Cerebellar nuclear complex (tissue), 1 donor: ENCODE measurements at places on chromosomes 3 and 15.

GRCh38 chr3:137294139-137294538, 336.4 kb downstream of the IL20RB start:
- no peak for DNase-seq

GRCh38 chr3:45223889-45224727, 2.0 kb downstream of the TMEM158 start:
- no peak for DNase-seq

DNA sequence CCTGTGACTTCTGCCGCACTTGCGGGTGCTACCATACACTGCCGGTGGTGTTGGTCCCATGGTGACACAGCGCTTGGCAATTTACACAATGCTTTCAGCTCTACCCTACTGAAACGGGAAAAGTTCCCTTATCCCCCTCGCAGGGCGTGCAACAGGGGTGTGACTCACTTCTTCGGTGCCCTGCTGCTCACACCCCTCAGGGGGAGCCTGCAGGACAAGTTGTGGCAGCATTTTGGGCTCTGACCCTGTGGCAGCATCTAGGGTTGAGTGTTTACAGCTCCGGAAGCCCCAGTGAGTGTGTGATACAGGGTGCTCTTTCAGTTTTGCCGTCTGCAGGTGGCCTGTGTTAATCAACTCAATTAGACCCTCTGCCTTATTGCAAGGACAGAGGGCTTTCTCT, 324.7 kb upstream of the RGMA start:
- no peak for DNase-seq

DNA sequence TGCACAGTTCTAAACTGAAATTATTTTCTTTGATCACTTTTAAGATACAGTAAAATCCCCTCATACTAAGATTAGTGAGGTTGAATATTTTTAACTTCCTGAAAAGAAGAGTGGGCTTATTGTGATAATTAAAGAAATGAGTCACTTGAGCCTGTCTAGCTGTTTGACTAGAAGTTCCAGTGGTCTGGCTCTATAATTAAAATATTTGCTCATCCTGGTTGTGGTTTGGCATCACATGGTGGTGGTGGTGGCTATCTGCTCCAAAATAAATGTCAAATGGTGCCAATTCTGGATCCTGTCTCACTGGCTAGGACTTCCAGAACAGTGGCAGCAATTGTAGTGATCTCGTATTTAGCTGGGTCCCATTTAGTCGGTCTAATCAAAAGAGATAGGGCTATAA, 8.6 kb upstream of the TEX9 start:
- DNase-seq: no peak

DNA sequence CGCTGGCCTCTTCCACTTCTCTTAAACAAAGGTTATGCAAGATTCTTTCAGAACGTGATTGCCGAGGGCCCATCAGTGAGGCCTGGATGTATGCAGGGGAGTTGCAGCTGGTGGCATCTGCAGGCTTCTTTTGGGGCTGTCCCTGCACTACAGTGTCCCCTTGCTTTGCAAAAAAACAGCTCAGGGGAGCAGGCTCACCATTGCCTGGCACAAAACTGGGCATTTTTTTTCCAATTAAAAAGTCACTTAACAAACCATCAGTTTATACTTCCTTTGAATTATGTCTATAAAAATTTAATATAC, 148.6 kb downstream of the ATP10A start:
- no peak for DNase-seq

- no peak for DNase-seq
Observed at GRCh38 chr3:112860898-112861297, 14.2 kb upstream of the CD200R1L start.

GRCh38 chr3:23461069-23461468, 257.9 kb downstream of the UBE2E2 start:
- no peak for DNase-seq

DNA sequence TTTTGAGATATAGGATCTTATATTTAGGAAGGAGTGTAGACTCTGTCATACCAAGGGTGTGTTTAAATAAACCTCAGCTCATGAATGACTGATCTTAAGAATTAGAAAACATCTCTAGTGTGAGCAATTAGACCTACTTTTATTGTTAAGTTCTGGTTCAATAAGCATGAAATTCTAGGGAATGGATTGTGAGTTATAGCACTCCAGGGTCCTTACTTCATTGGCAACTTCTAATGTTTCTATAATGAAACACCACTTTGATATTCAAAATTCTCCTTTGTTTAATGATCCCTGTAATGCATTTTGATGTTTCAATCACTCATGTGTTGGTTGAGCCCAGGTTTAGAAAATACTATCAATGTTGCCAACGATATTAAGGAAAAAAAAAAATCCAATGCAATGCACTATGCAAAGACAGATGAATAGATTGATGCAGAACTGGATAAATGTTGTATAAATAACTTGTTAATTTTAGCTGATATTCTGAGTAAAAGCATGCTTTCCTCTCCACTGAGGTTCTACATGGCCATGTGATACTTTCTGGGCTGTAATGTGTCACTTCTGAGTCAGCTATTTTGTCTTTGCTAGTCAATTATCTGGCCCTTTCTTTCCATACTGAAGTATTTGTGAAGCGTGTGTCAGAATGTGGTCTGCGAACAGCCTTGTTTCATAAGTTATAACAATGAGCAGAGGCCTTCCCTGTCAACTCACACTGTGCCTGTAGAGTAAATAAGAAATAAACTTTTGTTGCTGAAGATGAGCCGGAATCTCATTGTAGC, 1035.9 kb downstream of the PLOD2 start:
- DNase-seq: no peak

DNA sequence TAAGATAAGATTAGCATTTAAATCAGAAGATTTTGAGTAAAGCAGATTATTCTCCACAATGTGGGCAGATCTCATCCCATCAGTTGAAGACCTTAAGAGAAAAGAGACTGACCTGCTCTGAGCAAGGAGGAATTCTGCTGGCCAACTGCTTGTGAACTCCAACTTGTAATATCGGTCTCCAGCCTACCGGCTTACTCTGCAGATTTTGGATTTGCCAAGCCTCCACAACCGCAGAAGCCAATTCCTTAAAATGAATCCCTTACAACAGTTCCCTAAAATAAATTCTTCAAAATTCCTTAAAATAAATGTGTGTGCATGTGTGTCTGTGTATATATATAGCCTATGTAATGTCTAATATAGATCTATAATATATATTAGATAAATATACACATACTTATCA, 107.4 kb upstream of the KLF13 start:
- DNase-seq: no peak

- no peak for DNase-seq
Observed at GRCh38 chr3:186004209-186004608, 66.4 kb upstream of the TRA2B start.
